ENCODE measurements at places on chromosomes 1 and 21.

GRCh38 chr1:109047339-109047738 lies 5.4 kb upstream of the WDR47 start:
- no peak for DNase-seq

DNA sequence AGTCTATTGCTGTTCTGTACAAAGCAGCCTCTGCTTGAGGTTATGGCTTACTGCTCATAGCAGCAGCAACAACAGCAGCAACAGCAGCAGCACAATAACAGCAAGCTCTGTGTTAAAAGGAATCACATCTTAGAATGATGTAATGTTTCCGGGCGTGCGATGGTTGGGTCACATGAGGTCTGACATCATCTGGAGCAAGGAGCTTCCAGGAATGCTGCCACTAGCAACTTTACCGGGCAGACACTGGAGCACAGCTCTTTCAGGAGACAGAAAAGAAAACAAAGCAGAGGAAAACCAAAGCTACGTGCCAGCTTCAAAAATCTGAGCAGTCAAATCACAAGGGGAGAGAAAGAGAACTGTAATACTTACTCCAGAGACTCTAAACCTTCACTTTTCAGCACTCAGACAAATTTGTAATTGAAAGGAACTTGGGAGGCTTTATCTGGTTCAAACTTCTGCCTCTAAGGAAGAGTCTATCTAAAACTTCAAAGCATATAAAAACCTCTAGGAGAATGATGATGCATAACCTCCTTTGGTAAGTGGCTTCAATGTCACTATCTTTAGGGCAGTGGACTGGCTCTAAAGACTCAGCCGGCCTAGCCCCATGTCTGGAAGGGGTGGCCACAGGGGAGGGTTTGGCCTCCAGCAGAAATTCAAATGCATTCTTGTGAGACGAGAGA lies 28.3 kb upstream of the RAB3GAP2 start:
- DNase-seq: peak; percentile 91

DNA sequence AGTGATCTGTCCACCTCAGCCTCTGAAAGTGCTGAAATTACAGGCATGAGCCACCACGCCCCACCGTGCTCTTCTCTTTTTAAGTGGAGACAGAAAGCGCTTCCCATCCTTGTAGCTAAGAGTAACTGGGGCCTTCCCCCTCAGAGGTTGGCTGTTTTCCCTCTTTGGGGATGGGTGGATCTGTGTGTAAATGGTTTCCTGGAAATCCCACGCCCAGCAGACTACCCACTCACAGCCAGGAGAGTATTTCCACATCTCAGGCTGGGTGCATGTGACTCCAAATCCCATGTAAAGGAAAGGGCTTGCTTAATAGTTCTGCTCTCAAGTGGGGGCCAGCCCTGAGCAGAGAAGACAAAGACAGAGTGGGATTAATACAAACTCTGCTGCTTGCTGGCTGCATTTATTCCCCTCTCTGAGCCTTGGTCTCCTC lies 19.6 kb upstream of the TCEA3 start:
- DNase-seq: peak; percentile 81

DNA sequence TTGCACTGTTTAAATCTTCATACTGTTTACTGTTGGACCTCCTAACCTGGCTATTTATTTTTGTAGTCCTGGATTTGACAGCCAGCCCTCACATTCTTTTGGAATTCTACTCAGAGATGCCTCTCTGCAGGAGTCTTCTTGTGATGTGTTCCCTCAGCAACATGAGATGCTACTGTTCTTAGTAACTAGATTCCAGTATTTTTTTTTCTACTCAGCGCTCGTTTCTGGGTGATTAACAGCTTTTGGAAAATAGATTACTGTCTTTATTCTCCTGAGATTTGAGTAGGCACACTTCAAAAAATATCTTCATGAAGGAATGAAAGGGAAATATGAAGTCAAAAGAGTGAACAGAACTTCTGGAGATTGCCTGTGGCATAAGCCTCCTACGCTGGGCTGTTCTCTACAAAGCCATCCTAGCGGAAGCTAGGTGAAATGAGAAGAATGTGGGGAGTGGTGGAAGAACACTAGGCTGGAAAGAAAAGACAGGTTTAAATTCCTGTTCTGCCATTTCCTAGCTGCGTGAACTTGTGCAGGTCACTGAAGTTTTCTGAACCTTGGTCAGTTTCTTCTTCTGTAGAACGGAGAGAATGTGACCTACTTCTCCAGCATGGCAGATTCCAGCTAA lies 75.9 kb downstream of the LRRC8C start:
- DNase-seq: peak; percentile 75

- DNase-seq: peak; percentile 83
Observed at GRCh38 chr1:29708796-29709703, 472.7 kb downstream of the PTPRU start.

- DNase-seq: no peak
Observed at GRCh38 chr1:223216531-223217205, 73.6 kb upstream of the TLR5 start.

DNA sequence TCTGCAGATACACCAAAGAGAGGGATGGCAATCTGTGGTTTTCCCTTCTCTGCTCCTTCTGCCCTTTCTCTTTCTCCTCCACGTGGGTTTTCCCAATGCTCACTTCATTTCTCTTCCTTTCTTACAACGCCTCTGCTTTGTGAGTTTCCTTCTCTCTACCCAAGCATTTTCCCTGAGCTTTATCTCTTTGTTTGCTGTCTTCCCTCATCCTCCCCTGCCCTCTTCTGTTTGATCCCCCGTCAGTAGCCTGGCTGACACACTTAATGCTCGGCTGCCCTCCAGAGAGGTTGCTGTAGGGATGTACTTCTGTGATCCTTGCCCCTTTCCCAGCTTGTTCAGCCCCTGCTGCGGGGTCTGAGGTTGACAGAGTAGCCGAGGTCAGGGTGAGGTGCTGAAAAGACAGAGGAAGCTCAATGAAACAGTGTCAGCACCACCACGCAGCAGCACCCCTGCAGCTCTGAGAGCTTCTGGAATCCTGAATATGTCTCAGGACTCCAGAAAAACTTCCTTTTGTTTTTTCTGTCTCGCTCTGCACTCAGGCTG lies 6.0 kb downstream of the EDARADD start:
- DNase-seq: no peak

DNA sequence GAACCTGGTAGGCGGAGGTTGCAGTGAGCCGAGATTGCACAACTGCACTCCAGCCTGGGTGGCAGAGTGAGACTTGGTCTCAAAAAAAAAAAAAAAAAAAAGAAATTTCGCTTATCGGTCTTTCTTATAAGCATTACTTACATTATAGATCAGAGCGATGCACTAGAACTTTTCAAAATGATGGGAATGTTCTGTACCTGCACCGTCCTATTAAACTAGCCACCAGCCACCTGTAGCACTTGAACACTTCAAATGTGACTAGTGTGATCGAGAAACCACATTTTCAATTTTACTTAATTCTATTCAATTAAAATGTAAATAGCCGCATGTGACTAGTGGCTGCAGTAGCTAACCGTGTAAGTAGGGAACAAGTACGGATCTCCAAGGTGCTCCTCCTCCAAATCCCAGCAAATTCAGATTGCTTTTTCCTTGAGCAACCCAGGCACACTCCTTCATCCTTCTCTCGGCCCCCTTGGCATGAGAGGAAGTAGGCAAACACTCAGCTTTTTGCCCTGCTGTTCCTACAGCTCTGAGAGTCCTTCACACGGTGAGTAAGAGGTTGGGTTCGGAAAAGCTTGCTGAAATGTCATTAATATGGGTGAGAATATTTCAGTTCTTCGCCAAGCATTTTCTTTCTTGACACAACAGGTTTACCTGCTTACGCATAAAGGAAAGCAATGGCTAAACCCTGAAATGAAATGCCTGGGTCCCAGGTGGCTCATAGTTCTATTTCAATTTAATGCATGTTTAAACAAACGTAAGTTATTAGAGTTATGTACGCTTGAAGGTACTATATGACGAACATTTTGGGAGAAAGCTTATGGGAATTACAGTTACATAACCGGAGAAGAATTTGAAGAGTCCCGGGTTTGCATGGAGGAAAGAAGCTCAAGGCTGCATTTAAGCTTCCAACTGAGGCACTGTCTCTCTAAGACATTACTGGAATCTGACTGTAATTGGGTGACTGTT lies 69.5 kb upstream of the HUNK start:
- no peak for DNase-seq

DNA sequence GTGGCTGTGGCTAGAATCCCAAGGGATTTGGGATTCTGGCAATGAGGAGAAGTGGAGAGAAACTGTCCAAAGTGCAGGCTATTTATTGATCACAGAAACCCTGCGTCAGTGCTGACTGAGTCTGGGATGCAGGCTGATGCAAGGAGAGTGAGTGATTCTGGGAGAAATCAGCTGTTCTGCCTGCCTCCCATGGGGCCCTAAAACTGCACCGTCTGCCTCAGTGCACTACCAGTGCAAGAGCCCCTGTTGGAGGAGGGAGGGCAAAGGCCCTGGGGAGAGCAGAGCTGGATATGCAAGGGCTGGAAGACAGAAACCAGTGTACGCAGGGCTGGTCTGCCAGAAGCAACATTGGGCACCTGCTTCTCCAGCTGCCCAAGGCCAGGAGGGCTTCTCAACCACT lies 42.6 kb downstream of the C1orf198 start:
- peak; percentile 55 for DNase-seq

- no peak for DNase-seq
Observed at GRCh38 chr1:46523496-46524353, 27.7 kb downstream of the KNCN start.

- no peak for DNase-seq
Observed at GRCh38 chr1:156268336-156268735, 14.3 kb downstream of the SMG5 start.

DNA sequence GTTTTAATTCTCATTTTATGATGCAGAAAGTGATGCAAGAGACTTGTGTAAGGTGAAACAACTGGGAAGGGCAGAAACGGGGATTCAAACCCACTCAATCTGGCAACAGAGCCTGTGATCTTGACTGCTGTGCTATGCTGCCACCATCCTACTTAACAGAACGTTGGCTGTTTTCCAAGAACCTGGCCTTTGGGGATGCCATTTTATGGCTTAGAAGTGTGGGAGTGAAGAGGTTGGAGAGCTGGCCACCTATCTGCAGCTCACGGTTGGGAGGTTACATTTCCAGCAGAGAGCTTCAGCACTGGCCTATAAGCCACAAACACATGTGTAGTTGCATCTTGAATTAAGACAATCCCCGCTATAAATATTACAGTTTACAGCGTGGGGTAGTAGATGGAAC lies 235.3 kb downstream of the PRDM2 start:
- no peak for DNase-seq

GRCh38 chr21:42601656-42602055 lies 51.8 kb upstream of the PDE9A start:
- no peak for DNase-seq
